ENCODE measurements at places on chromosomes 3 and 15.

- DNase-seq: no peak
Measured at GRCh38 chr15:65529762-65530317, 423 bp upstream of the HACD3 start.

DNA sequence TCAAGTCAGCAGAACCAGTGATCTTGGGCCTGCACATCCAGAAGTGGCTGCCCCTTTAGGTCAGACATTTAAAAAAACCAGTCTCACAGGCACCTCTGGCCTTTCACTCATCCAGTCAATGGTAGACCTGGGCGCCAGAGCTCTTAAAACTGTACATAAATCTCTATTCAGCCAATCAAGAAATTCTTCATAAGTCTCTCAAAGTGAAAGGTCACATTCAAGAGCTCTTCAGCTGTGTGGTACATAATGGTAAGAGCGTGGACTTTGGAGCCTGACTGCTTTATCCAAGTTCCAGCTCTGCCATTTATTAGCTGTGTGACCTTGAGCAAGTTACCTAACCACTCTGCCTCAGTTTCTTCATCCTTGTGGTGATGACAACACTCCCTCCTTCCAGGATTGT is 22.3 kb upstream of the MORF4L1 start:
- DNase-seq: no peak

DNA sequence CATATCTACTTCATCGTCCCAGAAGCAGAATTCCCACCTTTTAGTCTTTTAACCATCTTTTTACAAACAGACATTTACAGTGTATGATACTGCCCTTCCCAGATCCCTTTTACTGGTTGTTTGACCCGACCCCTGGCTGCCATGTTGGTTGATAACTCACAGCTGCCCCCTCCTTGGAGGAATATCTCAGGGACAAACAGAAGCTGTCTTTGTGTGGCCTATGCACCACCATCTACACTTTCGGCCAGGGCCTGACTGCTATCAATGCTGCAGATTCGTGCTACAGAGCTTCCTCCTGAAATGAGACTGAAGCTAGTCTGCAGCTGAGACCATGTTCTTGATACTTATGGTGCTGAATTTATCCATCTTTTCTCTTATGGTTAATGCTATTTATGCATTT is 6.6 kb upstream of the POLQ start:
- DNase-seq: no peak

- no peak for DNase-seq
Measured at GRCh38 chr3:43559961-43560360, 61.9 kb downstream of the ANO10 start.

All from inflammatory macrophage (primary cell).